ENCODE measurements at places on chromosomes 16 and 17.
A peak's percentile ranks its signal among the peaks of the same experiment; 100 is the strongest.

- no peak for DNase-seq
Measured at GRCh38 chr17:68665373-68665772, 64.2 kb upstream of the FAM20A start.

GRCh38 chr17:27417596-27418365 lies 38.5 kb upstream of the KSR1 start:
- DNase-seq, result no peak

GRCh38 chr17:44221084-44221861 lies 1.8 kb upstream of the UBTF start:
- DNase-seq, result peak; percentile 92

- no peak for DNase-seq
Measured at GRCh38 chr16:80457871-80458270, 82.9 kb upstream of the DYNLRB2 start.

DNA sequence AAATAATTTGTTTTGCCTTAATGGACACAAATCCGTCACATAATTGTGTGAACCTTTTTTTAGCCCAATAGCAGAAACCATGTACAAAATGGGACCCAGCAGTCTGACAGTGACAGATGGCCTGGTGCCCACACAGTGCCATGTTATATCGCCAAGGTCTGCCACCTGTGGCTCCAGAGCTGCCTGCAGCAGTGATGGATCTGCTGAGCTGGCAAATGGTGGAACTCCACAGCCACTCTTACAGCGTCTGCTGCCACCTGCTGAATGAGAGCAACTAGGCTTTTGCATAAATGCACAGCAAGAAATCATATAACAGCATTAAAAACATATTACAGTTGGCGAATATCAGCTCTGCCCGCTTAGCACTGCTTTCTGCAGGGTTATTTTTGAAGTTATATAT lies 59.4 kb downstream of the NUP93 start:
- peak; percentile 25 for DNase-seq
